ENCODE measurements at places on chromosomes 16 and 17.

DNA sequence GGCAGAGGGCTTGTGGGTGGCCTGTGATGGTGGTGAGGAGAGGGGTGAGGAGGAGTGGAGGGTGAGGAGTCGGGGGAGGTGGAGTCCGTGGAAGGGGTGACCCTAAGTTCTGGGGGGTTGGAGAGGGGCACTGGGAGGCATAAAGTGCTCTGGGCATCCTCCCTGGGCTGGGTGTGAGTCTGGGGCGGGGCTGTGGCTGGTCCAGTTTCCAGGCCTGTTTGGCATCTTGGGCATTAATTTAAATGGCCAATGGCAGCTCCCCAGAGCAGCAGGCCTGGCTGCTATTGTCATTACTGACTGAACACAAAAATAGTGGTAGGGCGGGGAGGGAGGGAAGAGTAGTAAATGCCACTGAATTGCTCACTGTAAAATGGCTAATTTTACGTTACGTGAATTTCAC lies 7.7 kb upstream of the ARHGAP23 start:
- no peak for DNase-seq

DNA sequence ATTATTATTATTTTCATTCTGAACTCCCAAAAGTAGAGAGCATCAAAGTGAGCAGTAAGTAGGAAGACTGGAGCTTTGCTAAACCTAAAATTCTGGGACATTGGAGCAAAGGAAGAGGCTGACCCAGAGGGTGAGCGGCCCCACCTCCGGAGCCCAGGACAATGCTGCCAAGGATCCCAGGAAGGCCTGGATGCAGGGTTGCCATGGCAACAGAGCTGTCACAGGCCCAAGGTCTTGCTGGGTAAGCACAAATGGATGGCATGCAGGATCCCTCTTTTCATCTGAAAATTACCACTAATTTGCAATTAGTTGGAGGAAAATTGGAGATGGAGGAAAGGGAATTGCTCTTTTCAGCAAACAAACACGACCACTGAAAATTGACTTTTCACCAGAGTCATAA lies 457.9 kb upstream of the CDH5 start:
- no peak for DNase-seq

DNA sequence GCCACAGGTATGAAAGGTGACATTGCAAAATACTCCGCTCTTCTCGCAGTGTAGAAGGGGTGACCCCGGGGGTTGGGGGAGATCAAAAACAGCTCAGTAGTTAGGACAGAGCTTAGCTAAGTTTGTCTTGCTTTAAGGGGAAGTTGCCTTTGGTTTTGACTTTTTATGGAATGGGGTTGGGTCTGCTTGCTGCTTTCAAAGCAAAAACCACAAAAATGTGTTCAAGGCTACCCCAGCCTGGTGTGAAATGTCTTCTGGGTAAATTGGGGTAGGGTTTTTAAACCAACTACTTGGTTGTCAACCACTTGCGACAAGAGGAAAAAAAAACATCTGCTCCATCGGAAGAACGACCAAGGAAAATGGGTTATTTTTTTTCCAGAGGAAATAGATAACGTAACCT lies 6.2 kb downstream of the FUS start:
- DNase-seq = no peak

- DNase-seq = no peak
Observed at GRCh38 chr16:17780181-17780580, 309.4 kb upstream of the XYLT1 start.

GRCh38 chr17:81832608-81833159 lies 407 bp downstream of the MCRIP1 start:
- DNase-seq = peak; percentile 73

DNA sequence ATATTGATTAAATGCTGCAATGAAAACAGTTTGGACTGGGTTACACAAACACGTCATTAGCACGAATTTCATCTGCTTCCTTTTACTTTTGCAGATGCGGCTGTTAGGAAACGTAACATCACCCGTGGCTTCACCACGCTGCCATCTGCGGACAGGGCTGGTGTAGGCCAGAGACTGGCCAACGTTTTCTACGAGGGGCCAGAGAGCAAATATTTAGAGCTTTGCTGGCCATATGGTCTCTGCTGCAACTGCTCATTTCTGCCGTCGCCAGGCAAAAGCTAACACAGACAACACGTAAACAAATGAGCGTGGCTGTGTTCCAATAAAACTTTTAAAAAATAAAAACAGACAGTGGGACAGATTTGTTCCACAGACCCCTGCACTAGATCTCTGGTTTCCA lies 96.6 kb downstream of the ENGASE start:
- DNase-seq = no peak

DNA sequence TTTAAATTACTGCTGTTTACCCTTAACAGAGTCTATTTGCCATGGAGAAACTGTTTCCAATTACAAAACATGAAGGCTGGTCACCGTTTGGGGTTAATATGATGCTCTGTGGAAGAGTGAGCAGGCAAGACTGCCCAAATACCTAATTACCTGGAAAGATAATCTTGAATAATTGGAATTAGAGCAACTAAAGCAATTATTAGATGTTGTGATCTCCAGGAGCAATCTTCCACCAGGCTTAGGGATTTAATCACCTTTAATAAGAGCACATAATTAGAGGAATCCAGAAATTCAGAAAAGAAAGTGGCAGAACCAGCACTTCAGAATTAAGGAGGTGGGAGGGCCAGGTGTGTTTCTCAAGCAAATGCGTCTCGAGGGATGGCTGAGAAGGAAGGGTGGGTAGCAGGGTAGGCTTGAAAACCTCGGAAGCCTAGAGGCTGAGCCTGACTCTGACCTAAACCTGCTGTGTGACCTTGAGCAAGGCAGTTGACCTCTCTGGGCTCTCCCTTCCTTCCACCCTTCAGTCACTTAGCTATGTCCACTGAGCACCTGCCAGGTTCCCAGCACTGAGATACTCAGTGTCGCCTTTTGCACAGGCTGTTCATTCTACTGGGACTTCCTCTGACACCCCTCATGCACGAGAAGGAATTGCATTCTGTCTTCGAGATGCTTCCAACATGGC lies 113.2 kb downstream of the GSG1L start:
- DNase-seq = no peak

- no peak for DNase-seq
Observed at GRCh38 chr17:58092101-58092796, 9.0 kb downstream of the DYNLL2 start.

GRCh38 chr17:21036361-21036881 lies 6.4 kb downstream of the USP22 start:
- DNase-seq = no peak

DNA sequence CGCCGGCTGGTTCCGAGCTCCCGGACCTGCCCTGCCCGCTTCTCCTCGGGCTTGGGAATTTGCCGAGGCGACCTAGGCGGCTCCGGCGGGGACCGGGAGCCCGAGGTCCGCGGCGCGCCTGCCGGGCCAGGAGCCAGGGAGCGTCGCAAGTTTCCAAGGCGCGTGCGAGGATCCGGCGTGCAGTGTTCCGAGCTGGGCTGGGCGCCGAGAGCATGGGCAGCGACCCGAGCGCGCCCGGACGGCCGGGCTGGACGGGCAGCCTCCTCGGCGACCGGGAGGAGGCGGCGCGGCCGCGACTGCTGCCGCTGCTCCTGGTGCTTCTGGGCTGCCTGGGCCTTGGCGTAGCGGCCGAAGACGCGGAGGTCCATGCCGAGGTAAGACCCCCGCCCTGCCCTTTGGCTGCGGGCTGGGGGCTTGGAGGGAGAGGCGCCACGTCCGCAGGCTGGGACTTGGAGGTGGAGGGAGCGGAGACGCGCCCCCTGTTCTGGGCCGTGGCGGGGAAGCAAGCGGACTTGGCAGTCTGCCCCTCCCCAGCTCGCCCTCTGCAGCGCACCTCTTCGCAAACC lies 668 bp downstream of the MMP15 start:
- DNase-seq = no peak

DNA sequence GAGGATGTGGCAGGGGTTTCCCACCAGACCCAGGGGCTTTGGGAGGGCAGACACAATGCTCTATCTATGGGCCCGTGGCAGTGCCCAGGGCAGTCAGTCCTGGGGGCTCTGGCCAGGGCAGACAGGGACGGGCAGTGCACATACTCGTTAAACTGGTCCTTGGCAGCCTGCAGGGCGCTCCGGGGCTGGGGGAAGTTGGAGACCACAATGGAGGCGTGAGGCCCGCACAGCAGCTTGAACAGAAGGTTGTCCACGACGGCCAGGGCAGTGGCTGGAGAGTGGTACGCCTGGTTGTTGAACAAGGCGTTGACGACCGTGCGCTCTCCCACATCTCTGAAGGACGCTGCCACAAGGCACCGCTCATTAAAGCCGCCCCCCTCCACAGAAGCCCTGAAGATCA lies 18.6 kb upstream of the RNPS1 start:
- DNase-seq = no peak

- DNase-seq = no peak
Observed at GRCh38 chr17:12693640-12694039, 27.9 kb downstream of the MYOCD start.

DNA sequence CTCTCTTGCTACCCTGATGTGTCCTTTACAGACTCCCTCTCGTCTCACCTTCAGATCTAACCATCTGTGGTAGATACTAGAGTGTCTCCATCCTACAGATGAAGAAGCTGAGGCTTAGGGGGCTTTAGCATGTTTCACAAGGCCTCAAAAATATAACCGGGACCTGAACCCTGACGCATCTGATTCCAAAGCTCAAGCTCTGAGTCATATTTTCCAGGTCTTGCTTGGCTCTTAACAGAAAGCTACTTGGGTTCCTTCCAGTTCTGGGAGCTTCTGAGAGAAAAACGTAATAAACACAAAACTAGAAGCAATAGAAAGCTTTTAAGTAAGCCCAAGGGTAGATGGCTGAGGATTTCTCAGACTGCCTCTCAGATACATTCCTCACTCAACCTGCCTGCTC lies 224.3 kb upstream of the EEF2KMT start:
- no peak for DNase-seq

DNA sequence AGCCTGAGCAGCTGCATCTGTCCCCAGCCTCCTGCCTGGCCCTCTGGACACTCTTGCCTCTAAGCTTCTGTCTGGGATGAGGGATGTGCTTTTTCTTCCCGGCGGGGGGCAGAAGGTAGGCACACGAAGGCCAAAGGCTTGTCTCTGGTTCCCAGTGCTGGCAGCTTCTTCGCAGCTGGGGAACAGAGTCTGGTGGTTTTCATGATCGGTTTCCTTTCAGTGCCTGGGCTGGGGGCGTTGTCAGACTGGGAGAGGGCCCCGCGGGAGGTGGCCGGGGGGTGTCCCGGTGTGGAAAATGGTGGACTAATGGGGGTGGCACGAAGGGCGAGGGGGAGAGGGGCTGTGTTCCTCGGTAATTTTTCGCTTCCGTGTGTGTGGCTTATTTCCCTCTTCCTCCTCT lies 988 bp downstream of the RAP1GAP2 start:
- DNase-seq = no peak

DNA sequence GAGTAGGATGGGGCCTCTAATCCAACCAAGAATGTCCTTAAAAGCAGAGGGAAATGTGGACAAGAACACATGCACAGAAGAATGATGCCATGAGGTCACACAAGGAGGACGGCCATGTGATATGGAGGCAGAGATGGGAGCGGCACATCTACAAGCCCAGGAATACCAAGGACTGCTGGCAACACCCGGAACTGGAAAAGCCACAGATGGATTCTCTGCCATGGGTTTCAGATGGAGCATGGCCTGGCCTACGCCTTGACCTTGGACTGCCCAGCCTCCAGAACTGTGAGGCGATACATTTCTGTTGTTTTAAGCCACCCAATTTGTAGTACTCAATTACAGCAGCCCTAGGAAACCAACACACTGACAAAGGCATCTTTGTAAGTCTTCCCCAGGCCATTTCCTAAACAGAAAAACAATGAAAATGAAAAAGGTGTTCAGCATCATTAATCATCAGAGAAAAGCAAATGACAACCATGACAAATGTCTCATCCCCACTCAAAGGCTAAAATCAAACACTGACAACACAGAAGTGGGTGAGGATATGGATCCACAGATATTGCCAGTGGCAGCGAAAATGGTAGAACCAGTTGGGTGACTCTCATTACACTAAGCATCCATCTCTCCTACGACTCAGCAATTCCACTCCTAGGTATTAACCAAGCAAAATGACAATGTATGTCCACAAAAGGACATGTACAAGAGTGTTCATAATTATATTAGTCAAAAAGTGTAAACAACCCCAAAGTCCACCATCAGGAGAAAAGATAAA lies 76.9 kb upstream of the CNEP1R1 start:
- peak; percentile 95 for DNase-seq

GRCh38 chr16:66524601-66525164 lies 25.2 kb downstream of the TK2 start:
- DNase-seq = no peak

DNA sequence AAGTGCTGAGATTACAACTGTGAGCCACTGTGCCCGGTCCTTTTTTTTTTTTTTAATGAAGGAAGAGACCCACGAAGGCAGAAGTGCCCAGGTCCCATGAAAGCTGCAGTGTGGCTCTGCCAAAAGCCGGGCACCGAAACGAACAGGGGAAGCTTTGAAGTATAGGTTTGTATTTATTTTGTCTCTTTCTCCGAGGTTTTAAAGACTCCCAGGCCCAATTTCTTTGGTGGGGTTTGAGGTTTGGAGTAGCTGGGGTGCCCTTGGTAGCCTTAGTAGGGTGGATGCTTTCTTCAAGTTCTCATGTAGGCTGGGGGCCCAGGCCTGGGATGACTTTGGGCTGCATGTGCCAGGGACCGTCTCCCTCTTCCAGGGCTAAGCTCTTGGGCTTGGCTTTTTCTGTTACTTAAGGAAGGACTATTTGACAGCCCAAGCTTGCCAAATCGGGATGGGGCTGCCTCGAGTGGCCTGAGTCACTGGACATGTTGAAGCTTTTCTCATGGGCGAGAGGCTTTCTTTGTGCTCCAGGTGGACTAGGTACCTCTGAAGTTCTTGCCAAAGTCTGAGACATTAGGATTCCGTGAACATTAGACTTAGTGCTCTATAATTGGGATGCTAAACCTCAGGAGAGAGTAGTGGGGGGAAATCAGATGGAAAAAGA lies 66.3 kb downstream of the WIPI1 start:
- DNase-seq = no peak

DNA sequence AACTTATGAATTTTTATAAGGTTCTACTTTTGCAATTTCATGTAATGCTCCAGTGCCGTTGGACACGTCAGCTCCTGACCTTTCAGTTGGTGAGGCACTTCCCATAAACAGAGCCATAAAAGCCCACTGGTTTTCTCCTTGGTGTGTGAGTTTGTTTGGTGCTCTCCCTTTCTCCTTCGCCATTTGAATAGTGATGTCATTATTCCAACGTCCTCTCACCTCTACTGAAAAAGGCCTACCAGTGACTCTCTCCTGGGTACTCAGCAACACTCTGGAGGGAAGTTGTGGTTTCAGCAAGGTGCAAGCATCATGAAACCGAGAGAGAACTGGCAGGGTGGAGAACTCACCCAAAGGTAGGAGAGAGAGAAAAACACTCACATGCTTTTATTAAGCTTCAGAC lies 29.6 kb upstream of the HNF1B start:
- DNase-seq = no peak

DNA sequence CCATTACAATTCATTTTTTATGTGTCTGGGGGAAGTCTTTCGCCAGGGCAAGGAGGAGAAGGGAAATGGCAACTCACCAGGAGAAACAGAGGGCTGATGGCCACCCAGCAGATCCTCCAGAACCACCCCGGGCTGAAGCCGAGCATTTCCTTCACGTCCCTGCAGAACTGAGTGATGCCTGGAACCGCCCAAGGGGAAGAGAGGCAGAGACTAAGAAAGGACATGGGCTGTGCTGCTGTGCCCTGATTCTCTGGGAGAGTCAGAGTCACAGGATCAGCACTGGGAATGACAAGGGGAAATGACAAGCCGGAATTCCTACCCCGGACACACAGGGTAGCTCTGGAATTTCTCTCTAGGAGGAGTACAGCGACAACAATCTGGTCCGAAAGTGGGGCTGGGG lies 27.8 kb downstream of the SLC6A4 start:
- no peak for DNase-seq

GRCh38 chr16:51328733-51329132 lies 177.7 kb upstream of the SALL1 start:
- DNase-seq = no peak

Data from NCI-H510A treated with DMSO at 0.1 percent for 48 hours (cell line).